ENCODE measurements at places on chromosomes 3 and 15. TPM values are rescaled to one million over a fixed set of nuclear protein-coding genes. Genes with fewer than 3 reads are reported as not detected.

- no peak overlapping the region for H3K4me3 ChIP-seq
- H3K36me3 ChIP-seq, result no peaks in the 10 kb centered on the region
- H3K27ac ChIP-seq, result no peak overlapping the region
- H3K4me1 ChIP-seq, result no peaks in the 10 kb centered on the region
- no peak for DNase-seq
Observed at GRCh38 chr15:74392451-74392830, 25.0 kb upstream of the CYP11A1 start.

DNAH12 gene
- polyA plus RNA-seq, result 1.7 TPM

DNA sequence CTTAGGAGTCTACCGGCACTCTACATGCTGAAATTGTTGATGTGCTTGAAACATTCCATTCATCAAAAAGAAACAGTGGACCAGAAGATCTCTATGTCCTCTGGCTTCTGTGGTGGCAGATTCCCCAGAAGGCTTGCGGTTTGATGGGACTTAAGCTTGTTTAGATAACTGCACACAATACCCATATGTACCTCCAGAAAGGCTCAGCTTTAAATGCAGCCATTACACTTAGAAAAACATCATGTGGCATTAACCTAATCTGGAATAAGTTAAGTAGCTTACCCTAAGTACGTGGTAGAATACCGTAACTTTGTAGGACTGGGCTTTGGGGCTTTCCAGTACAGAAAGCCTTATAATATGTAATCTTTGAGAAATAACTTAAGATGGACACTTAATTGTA, 187.3 kb downstream of the RBMS3 start:
- no peaks in the 10 kb centered on the region for H3K27me3 ChIP-seq
- no peak overlapping the region for H3K27ac ChIP-seq
- no peak overlapping the region for H3K4me3 ChIP-seq
- no peaks in the 10 kb centered on the region for H3K4me1 ChIP-seq
- H3K36me3 ChIP-seq, result no peaks in the 10 kb centered on the region

GPR149 gene
- polyA plus RNA-seq, result 0.16 TPM

DNASE1L3 gene
- 0.38 TPM for polyA plus RNA-seq

- no peaks in the 10 kb centered on the region for H3K4me1 ChIP-seq
- no peaks in the 10 kb centered on the region for H3K27me3 ChIP-seq
Observed at GRCh38 chr3:30113906-30114305, 492.5 kb upstream of the TGFBR2 start.

- DNase-seq, result no peak
- H3K4me3 ChIP-seq, result no peak overlapping the region
- no peaks in the 10 kb centered on the region for H3K36me3 ChIP-seq
- H3K27ac ChIP-seq, result no peak overlapping the region
Observed at GRCh38 chr3:16300307-16300706, 35.3 kb downstream of the OXNAD1 start.

DNA sequence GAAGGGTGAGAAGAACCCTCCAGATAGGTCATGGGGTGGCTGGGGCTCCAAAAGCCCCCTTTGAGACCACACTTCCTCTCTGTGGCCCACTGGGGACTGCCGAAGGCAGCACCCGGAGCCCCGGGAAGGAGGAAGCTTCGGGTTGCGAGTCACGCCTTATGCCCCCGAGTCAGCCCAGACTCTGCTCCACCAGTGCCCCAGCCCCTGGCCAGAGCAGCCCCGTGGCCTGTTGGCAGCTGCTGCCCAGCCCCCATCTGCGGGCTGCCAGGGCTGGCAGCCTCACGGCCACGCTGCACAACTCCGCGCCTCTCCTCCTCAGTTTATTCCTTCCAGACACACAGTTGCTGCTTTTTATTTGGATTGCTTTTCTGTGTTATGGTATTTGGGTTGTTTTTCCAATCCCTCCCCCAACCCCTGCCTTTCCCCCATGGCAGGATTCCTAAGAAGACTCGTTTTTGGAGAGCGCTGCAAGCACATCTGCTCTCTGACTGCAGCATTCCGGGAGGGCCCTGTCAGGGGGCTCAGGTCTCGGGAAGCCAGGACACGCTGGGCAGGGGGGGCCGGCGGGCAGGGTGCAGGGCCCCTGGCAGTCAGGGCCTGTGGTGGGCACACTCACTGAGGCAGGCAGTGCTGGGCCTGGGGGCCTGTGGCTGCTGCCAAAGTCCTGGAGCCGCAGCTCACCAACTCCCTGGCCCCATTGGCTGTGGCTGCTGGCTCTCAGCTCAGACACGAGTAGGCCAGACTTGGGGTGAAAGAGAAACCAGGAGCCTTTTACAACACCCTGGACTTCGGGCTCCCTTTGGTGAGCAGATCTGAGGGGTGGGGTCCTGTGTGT, 20.2 kb downstream of the MAGEF1 start:
- no peaks in the 10 kb centered on the region for H3K36me3 ChIP-seq
- no peaks in the 10 kb centered on the region for H3K4me1 ChIP-seq
- H3K4me3 ChIP-seq, result no peak overlapping the region

SHF gene
- 2.3 TPM for polyA plus RNA-seq

GRCh38 chr3:1456781-1457311, 364.0 kb downstream of the CNTN6 start:
- no peaks in the 10 kb centered on the region for H3K4me1 ChIP-seq
- no peak overlapping the region for H3K4me3 ChIP-seq
- H3K27me3 ChIP-seq, result no peaks in the 10 kb centered on the region

DNA sequence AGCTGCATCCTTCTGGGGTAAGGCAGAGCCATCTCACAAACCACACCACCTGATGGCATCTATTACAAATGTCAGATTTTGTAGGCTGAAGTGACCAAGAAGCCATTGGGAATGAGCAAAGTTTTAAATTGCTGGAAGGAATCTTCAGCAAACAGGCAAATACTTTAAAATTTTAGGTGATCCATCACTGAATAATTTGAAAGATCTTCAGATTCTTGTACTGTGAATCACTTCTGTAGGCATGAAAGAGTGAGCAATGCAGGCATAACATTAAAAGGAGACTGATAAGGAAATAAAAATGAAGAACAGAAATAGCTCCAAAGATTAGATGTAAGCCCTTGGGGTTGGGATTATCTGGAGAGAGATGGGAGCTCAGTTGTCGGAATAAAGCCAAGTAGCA, 36.0 kb upstream of the ALDH1L1 start:
- H3K27me3 ChIP-seq, result peaks cover 5% of the 10 kb centered on the region
- no peak overlapping the region for H3K4me3 ChIP-seq
- no peak overlapping the region for H3K27ac ChIP-seq
- no peaks in the 10 kb centered on the region for H3K36me3 ChIP-seq

GRCh38 chr15:43378601-43379000, 7.7 kb downstream of the TUBGCP4 start:
- H3K36me3 ChIP-seq, result no peaks in the 10 kb centered on the region
- no peak overlapping the region for H3K4me3 ChIP-seq
- no peaks in the 10 kb centered on the region for H3K27me3 ChIP-seq
- DNase-seq, result no peak

- no peak overlapping the region for H3K27ac ChIP-seq
- H3K4me3 ChIP-seq, result no peak overlapping the region
- no peaks in the 10 kb centered on the region for H3K4me1 ChIP-seq
- no peaks in the 10 kb centered on the region for H3K36me3 ChIP-seq
- DNase-seq, result no peak
Observed at GRCh38 chr3:117874028-117874690, 1160.5 kb downstream of the IGSF11 start.

FBXO40 gene
- polyA plus RNA-seq, result not detected

DNA sequence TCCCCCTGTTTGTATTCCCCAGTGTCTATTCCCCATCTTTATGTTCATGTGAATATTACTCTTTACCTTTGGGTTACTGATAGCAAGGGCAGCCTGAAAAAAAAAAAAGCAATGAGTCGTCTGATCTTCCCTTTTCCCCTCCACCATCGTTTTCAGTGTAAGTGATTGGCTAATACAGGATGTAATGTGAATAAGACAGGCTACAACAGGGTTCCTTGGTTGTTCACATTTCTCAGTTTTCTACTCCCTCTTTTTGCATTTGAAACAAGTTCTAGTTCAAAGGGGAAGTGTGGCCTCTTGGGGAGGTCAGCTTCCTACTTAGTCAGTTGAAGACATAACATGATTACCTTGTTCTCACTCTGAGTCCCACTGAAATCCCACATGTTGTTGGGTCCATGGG, 278.0 kb upstream of the TRIM42 start:
- no peak overlapping the region for H3K27ac ChIP-seq
- H3K4me3 ChIP-seq, result no peak overlapping the region
- no peak for DNase-seq
- H3K36me3 ChIP-seq, result no peaks in the 10 kb centered on the region
- no peaks in the 10 kb centered on the region for H3K27me3 ChIP-seq
- no peaks in the 10 kb centered on the region for H3K4me1 ChIP-seq

- no peak overlapping the region for H3K4me3 ChIP-seq
- no peak for DNase-seq
- no peaks in the 10 kb centered on the region for H3K4me1 ChIP-seq
- no peaks in the 10 kb centered on the region for H3K27me3 ChIP-seq
Observed at GRCh38 chr3:195208183-195208582, 62.8 kb downstream of the XXYLT1 start.

GRCh38 chr3:146382386-146382785, 87.0 kb downstream of the PLSCR2 start:
- no peaks in the 10 kb centered on the region for H3K36me3 ChIP-seq
- H3K4me1 ChIP-seq, result no peaks in the 10 kb centered on the region
- H3K4me3 ChIP-seq, result no peak overlapping the region
- no peak overlapping the region for H3K27ac ChIP-seq
- no peaks in the 10 kb centered on the region for H3K27me3 ChIP-seq
- no peak for DNase-seq

DNA sequence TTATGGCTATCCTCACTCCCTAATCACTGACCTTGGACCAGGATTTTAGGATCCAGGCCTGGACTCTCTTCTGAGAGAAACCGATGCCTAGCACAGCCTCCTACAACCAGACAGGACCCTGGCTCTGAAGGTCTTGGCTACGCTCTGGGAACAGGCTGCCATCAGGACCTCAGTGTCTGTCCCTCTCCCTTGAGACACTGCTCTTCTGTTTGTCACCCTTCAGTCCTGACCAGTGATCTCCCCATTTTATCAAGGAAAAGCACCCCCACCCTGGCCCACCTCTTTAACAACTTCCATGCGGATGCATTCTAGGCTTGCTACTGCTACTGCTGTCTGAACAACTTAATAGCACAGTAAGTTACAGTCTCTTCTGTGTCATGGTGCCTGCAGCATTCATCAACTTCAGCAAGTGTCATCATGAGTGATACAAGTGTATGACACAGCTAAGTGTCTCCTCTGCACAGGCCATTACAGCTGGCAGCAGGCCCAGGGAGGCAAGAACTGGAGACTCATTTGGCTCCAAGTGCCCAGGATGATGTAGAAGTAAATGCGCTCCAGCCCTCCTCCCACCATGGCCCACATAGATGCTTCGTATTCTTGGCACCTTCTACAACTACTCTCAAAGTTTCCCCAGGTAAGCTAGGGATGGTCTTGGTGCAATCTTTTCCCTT, 302.4 kb downstream of the EPHB1 start:
- H3K27ac ChIP-seq, result no peak overlapping the region
- H3K36me3 ChIP-seq, result no peaks in the 10 kb centered on the region
- no peak overlapping the region for H3K4me3 ChIP-seq

GRCh38 chr15:46709460-46710083, 1007.7 kb upstream of the SEMA6D start:
- no peak for DNase-seq
- H3K27ac ChIP-seq, result no peak overlapping the region
- H3K4me1 ChIP-seq, result no peaks in the 10 kb centered on the region
- H3K27me3 ChIP-seq, result no peaks in the 10 kb centered on the region
- no peaks in the 10 kb centered on the region for H3K36me3 ChIP-seq
- no peak overlapping the region for H3K4me3 ChIP-seq
